ENCODE measurements at places on chromosomes 11 and 22. TPM values are rescaled to one million over a fixed set of nuclear protein-coding genes. Genes with fewer than 3 reads are reported as not detected.

DNA sequence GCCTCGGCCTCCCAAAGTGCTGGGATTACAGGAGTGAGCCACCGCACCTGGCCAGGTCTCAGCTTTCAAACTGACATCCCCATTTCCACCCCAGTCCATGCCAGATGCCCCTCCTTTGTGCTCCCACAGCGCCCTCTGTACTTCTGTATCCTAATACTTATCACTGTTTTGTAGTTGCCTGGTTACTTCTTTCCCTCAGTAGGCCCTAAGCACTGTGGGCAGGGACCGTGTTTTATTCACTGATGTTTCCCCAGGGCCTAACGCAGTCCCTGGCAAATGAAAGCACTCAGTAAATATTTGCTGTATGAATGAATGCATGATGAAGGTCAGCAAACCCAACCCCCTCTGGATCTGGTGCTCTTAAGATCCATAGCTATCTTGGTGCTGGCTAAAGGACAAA lies 2.2 kb upstream of the TRIM3 start:
- no peak for DNase-seq

DNA sequence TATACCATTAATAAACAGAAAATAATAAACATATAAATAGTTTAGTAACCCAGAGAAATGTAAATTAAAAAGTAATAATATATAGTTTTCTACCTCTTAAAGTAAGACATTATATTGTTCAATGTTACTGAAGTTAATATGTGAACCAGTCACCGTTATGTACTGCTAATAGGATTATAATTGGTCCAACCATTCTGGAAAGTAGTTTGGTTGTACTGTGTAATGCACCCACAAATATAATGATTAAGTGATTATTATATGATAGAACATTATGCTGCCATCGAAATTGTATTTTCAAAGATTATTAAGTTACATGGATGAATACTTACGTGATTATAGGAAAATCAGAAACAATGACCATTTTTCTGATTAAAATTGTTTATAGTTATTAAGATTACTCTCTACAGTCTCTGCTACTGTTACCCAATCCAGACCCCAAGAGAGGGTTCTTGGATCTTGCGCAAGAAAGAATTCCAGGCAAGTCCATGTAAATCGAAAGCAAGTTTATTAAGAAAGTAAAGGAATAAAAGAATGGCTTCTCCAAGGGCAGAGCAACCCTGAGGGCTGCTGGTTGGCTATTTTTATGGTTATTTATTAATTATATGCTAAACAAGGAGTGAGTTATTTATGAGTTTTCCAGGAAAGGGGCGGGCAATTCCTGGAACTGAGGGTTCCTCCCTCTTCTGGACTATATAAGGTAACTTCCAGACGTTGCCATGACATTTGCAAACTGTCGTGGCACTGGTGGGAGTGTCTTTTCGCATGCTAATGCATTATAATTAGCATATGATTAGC lies 50.1 kb downstream of the ACER3 start:
- no peak for DNase-seq

- no peak for DNase-seq
Observed at GRCh38 chr11:116931206-116931953, 94.0 kb upstream of the APOA1 start.

DNA sequence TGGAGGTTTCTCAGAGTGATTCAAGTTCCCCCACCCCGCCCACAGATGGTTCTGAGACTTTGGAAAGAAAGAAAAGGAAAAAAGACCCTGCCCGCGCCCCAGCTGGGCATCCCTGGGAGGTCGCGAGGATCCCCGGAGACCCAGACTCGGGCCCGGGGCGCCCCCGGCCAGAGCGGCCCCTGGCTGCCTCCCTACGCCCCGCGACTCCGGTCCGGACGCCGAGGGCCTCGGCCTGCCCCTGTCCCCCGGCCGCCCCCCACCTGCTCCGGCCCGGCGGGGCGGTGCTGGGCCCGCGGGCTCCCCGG lies 2.3 kb upstream of the AIFM3 start:
- no peak for DNase-seq

DNA sequence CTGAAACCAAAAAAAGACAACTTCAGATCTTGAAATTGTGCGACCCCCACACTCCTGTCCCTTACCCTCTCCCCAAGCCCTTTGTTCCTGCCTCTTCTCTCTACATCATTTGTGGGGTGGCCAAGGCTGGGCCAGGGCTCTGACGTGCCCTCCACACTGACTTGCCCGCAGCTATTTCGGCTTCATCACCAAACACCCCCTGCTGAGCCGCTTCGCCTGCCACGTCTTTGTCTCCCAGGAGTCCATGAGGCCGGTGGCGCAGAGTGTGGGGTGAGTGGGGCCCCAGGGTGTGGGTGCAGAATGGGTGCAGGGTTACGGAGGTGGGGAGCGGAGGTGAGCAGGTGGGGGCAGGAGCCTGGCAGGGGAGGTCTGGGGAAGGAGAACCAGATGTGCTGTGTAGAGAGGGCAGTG lies 9.5 kb downstream of the MAPK8IP2 start:
- no peak for DNase-seq

- DNase-seq, result no peak
Observed at GRCh38 chr11:59728913-59729312, 15.3 kb upstream of the OR10V1 start.

SYT12 gene
- total RNA-seq, result 0.24 TPM

SCUBE2 gene
- 1.7 TPM for total RNA-seq

OR51I1 gene
- 0.93 TPM for total RNA-seq

CBX7 gene
- total RNA-seq, result 13.2 TPM

B4GALNT4 gene
- 294 TPM for total RNA-seq

OR4A16 gene
- not detected for total RNA-seq

SYNGR1 gene
- 38.9 TPM for total RNA-seq

OR52I1 gene
- total RNA-seq, result not detected
